Activated naive CD4-positive, alpha-beta T cell treated with anti-CD3 and anti-CD28 coated beads, Interleukin-2, amount 50 U/mL, for 72 hours (primary cell): ENCODE measurements at places on chromosomes 4 and X. TPM values are rescaled to one million over a fixed set of nuclear protein-coding genes. Genes with fewer than 3 reads are reported as not detected.

DNA sequence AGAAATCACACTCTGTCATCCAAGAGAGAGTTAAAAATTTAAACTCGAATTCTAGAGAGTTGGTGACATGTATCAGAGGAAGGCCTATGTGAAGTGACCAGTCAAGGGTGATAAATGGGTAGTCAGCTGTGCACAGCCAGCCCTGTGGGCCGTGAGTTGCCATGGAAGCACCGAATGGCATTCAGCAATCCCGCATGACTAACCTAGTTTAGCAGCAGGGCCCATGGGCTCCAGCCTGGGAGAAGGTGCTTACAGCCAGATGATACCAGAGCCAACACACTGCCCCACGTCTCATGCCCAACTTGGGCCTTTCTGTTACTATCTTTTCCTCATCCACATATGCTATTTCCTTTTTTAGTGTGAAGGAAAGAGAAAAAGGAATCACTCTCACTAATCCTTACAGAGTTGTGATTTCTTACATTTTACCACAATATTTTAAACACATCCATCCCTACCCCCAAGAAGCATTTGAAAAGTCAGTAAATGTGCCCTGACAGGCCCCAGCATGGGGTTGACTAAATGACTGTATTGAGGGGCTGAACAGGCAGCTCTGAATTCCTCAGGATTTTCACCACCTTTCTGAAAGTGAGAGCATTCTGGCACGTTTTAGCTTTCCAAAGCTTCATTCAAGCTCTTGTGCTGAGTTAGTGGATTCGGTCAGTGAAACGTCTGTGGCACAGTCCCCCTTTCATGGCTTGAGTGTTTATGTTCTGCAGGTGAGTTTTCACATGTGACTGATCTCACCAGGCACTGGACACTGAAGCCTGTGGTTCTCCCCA lies 104.2 kb downstream of the AFF1 start:
- no peak for DNase-seq

Gene H2BW2
- total RNA-seq = not detected

Gene ANAPC10
- 42.5 TPM for total RNA-seq

DNA sequence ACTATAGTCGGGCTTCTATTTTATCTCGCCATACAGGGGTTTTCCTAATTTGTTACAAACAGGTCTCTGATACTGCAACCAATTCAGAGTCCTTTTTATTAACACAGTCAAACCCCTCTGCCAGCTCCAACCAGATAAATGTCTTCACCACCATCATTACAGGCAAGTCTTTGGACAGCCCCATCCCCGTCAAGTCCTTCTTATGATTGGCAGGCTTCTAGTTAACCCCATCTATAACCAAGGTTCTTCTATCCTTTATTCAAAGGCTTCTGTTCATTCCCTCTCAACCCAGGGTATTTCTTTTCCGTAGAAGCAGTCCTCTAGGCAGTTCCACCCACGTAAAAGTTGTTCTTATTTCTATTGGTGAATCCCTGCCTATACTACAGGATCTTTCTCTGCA lies 29.9 kb upstream of the FOXR2 start:
- no peak for DNase-seq

DNA sequence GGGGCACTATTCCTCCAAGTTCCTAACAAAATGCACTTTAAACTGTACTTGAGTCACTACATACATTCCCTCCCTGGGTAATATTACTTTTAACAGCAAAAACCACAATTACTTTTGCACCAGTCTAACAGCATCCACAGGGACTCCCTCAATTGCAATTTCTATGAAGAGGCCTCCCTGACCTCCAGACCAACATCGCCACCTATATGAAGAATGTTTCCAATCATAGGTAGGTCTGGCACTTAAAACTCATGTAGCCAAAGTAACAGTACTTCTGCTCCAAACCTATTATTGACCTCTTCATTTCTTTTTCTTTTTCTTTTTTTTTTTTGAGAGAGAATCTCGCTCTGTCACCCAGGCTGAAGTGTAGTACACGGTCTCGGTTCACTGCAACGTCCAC lies 15.6 kb downstream of the NR3C2 start:
- no peak for DNase-seq

GRCh38 chr4:153265306-153266047 lies 61.2 kb downstream of the TRIM2 start:
- no peak for DNase-seq

- no peak for DNase-seq
Observed at GRCh38 chrX:418927-419729, 32.4 kb upstream of the PPP2R3B start.

Gene CXorf38
- total RNA-seq = 35.7 TPM

DNA sequence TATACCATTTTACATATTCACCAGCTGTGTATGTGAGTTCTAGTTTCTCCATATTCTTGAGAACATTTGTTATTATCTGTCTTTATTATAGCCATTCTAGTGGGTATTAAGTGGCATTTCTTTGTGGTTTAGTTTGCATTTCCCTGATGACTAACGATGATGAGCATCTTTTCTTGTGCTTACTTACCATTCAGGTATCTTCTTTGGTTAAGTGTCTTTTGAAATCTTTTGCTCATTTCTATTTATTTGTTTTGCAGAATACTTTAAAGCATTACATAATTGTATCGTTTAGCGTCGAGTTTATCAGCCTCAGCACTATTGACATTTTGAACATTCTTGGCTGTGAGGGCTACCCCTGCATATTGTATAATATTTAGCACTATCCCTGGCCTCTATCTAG lies 85.4 kb downstream of the FRMPD4 start:
- no peak for DNase-seq

GRCh38 chrX:17435476-17435875 lies 60.5 kb downstream of the NHS start:
- no peak for DNase-seq

DNA sequence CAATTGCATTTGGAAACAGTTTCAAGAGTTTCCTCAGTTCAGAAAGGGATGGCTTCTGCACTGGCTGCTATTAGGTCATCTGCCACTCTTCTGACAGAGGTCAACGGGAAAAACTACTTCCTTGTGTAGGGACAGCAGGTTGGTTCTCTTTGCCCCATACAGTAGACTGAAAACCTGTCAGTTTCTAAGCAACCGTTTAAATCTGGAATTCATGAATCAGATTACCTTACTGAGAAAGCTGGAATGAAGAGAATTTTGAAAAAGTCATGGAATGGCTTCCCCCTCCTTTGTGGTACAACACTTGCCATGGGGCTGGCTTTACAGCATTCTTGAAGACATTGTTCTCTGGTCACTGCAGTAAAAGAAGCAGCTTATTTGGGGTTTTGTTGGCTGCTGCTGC lies 240.3 kb downstream of the IL1RAPL2 start:
- DNase-seq = no peak

Gene LRBA
- 77.9 TPM for total RNA-seq

Gene FAM9B
- not detected for total RNA-seq

Gene COL25A1
- total RNA-seq = not detected

Gene BMPR1B
- total RNA-seq = not detected

GRCh38 chr4:39699687-39700409 lies 1.9 kb downstream of the UBE2K start:
- no peak for DNase-seq

DNA sequence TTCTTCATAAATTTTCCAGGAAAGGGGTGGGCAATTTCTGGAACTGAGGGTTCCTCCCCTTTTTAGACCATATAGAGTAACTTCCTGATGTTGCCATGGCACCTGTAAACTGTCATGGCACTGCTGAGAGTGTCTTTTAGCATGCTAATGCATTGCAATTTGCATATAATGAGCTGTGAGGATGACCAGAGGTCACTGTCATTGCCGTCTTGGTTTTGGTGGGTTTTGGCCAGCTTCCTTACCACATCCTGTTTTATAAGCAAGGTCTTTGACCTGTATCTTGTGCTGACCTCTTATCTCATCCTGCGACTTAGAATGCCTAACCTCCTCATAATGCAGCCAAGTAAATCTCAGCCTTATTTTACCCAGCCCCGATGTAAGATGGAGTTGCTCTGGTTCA lies 577.8 kb downstream of the NLGN4X start:
- no peak for DNase-seq

DNA sequence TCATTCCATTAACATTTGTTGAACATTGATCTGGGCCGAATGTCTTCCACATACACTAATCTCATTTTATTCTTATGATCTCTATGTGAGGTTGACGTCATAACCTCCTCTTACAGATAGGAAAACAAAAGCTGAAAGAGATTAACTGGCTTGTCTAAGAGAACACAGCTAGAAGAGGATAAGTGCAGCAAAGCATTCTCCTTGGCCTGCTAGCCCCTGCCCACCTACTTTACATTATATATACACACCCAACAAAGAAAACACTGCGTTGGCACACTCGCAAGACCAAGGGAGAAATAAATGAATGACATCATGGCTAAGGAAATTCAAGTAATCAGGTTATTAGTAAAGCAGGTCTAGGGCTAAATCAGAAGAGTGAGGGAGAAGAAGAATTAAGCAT lies 138.4 kb downstream of the PARM1 start:
- no peak for DNase-seq

- no peak for DNase-seq
Observed at GRCh38 chrX:69948276-69948797, 101.4 kb downstream of the AWAT2 start.

DNA sequence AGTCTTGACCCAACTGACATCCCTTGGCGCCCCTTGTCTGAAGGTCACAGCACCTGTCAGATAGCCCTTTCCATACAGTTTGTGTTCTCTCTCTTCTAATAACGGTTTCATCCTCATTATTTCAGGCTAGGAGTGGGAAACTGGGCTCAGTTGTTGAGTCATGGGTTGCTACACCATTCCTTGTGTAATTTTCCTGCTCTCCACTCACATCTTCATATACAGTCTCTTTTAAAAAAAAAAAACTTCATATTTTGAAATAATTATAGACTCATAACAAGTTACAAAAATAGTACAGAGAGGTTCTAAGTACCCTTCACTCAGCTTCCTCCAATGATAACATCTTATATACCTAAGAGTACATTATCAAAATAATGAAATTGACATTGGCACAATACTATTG lies 60.2 kb upstream of the GRPR start:
- DNase-seq = no peak

DNA sequence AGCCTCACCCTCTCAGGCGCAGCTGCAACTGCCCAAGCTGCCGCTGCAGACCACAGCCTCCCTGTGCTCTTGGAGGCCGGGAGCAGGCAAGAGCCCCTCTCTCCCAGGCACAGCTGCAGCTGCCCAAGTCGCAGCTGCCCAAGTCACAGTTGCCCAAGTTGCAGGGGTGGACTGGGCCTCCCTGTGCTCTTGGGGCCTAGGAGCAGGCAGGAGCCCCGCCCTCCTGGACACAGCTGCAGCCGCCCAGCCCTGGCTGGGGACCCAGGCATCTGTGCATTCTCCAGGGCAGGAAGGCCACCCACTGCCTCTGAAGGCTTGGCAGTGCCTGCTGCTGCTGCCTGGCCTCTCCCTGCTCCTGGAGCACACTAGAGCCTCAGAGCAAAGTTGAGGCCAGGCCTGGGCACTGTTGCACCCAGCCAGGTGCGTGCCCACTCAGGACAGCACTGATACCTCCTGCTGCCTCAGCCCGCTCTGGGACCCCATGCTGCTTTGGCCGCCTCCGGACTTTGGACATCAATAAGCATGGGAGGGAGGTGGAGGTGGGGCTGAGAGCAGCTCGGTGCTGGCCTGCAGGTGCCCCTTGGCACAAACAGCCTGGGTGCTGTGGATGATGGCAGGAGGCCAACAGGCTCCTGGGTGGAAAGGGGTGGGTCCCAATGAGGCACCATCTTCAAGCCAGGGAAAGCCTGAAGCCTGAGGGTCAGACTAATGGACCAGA lies 247.5 kb downstream of the PDGFC start:
- DNase-seq = no peak

GRCh38 chrX:51606446-51606845 lies 12.3 kb downstream of the CENPVL3 start:
- DNase-seq = no peak

GRCh38 chrX:989959-990510 lies 222.4 kb downstream of the CRLF2 start:
- no peak for DNase-seq

- DNase-seq = no peak
Observed at GRCh38 chr4:72076562-72076961, 44.8 kb downstream of the NPFFR2 start.

Gene CDS1
- total RNA-seq = 0.07 TPM

DNA sequence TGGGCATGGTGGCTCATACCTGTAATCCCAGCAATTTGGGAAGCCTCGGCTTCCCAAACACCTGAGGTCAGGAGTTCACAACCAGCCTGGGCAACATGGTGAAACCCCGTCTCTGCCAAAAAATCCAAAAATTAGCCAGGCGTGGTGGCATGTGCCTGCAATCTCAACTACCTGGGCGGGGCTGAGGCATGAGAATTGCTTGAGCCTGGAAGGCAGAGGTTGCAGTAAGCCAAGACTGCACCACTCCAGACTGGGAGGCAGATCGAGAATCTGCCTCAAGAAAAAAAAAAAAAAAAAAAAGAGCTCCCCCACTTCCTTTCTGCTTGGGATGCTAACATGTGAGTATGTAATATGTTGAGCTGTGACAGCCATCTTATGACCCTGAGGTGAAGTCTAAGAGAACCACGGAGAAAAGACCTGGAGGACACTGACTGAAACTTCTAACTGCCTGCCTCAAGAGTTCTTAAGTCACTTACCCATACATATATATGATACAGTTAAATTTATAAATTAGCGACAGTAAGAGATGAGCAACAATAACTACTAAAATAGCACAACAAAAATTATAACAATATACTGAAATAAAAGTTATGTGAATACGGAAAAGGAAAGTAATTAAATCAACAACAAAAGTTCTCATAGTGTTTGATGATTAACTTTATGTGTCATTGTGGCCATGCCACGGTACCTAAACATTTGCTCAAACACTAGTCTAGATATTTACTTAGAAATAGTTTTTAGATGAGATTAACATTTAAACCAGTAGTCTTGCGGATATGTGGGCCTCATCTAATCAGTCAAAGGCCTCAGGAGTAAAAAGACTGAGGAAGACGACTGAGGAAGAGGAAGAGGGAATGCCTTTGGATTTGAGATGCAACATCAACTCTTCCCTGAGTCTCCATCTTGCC lies 178.3 kb downstream of the OPHN1 start:
- no peak for DNase-seq

DNA sequence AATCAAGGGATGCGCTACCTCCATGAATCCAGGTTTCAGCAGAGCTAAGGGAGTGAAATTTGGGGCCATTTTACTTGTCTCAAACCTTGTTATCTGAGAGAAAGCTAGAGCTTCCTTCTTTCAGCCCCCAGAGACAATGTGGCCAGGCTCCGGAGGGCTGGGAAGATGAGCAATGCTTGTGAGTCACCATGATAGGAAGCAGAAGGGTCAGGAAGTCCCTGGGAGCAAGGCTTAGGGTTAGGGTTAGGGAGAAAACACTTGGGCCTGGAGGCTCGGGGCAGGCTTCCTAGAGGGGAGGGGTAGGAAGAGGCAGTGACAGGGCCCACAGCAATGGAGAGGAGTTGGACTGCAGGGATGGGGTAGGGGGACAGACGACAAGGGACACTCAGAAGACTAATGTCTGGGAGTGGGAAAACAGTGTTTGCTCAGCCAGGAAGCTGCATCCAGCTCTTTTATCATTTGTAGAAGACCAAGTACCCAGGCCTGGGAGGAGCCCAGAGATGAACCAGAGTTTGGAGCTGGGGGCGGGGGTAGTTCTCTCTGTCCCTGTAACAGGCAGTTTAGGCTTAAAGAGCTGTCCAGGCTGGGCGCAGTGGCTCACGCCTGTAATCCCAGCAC lies 16.4 kb upstream of the PORCN start:
- DNase-seq = no peak

GRCh38 chr4:106312377-106312776 lies 3.6 kb downstream of the TBCK start:
- DNase-seq = no peak

Gene SMIM10L2A
- 0.54 TPM for total RNA-seq
